Temporal lobe (tissue), 4 donors: ENCODE measurements at places on chromosomes 3 and 15. TPM values are rescaled to one million over a fixed set of nuclear protein-coding genes. Genes with fewer than 3 reads are reported as not detected.

Gene CRABP1
- 16.5 TPM for total RNA-seq

Gene CAND2
- 10.6 TPM for total RNA-seq

Gene GHSR
- not detected for total RNA-seq

Gene GNAI2
- total RNA-seq, result 83.1 TPM

Gene TMCO5A
- total RNA-seq, result not detected

Gene CFAP100
- total RNA-seq, result 2.5 TPM

Gene ZNF860
- 2.2 TPM for total RNA-seq
